ENCODE measurements at places on chromosomes 11 and 22. TPM values are rescaled to one million over a fixed set of nuclear protein-coding genes. Genes with fewer than 3 reads are reported as not detected.
A peak's percentile ranks its signal among the peaks of the same experiment; 100 is the strongest.

Gene OLFML1
- 2.7 TPM for total RNA-seq

Gene OR51A4
- not detected for total RNA-seq

Gene PRMT3
- total RNA-seq, result 72.8 TPM

DNA sequence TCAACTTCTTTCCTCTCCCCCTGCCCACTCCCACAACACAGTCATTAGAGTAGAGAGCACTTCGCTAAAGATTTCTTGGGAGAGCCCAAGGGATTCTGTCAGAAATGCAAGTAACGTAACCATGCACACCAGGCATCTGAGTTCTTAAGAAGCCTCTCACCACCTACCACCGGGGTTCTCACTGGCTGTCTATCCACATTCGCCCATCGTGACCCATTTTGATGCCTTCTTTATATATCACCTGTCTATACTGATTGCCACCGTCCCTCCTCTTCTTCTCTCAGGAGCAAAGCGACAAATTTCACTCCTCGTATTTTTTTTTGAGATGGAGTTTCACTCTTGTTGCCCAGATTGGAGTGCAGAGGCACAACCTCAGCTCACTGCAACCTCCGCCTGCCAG is 23.9 kb upstream of the RASD2 start:
- no peaks in the 10 kb centered on the region for H3K27me3 ChIP-seq
- H3K36me3 ChIP-seq, result no peaks in the 10 kb centered on the region
- H3K4me3 ChIP-seq, result no peak overlapping the region
- no peak for DNase-seq
- no peak overlapping the region for H3K27ac ChIP-seq
- H3K4me1 ChIP-seq, result no peaks in the 10 kb centered on the region

DNA sequence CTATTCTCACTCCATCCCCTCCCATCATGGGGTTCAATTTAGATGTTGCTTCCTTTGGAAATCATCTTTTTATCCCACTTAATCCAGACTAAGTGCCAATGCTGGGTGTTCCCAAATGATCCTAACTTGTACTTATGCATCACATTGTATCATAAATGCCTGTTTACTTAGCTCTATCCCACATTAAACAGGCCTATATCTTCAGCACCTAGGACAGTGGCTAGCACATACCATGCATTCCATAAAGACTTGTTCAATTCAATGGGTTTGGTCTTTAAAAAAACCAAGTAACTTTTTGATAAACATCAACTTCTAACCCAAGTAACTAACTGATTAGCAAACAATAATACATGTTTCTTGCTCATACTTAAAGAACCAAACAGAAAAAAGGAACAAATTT is 40.6 kb downstream of the RSF1 start:
- H3K4me1 ChIP-seq, result no peaks in the 10 kb centered on the region
- no peaks in the 10 kb centered on the region for H3K36me3 ChIP-seq
- H3K4me3 ChIP-seq, result no peak overlapping the region
- no peak overlapping the region for H3K27ac ChIP-seq
- no peaks in the 10 kb centered on the region for H3K27me3 ChIP-seq

- peak; percentile 55 for DNase-seq
- no peaks in the 10 kb centered on the region for H3K27me3 ChIP-seq
- no peak overlapping the region for H3K27ac ChIP-seq
- H3K4me1 ChIP-seq, result peaks cover 15% of the 10 kb centered on the region
- H3K36me3 ChIP-seq, result peaks cover 87% of the 10 kb centered on the region
These were observed 13.7 kb downstream of the NFRKB start for GRCh38 chr11:129881570-129882170.

GRCh38 chr22:36510384-36510783 is 3.5 kb upstream of the FOXRED2 start:
- no peak overlapping the region for H3K27ac ChIP-seq
- H3K36me3 ChIP-seq, result peaks cover 47% of the 10 kb centered on the region

DNA sequence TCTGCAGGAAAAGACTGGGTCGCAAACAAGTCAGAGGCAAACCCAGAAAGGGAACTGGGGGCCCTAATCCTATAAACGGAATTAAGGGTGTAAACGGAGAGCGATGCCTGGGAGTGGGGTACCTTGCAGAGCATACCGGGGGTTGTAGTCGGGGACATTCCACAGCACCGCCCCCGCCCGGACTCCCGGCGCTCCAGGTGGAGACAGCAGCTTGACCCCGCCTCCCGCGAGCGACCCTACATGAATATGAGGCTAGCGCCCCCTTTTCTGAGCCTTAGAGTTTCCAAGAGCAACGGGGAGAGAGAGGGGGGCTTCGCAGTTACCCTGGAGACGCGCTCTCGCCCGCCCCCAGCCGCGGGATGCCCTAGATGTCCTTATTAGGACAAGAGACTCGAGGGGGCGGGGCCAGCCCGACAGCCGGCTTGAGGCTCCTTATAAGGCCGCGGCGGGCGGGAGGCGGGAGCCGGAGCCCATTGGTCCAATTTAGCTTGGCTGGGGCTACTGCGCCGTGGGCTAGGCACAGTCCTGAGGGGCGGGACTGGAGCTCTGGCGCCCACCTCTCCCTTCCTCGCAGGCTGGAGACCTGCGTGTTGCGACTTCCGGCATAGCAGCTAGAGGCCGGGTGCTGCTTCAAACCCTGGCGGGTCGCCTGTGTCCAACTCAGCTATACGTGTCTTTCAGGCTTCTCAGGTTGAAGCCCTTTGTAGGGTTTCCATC is 980 bp upstream of the MUS81 start:
- H3K36me3 ChIP-seq, result peaks cover 34% of the 10 kb centered on the region
- H3K27ac ChIP-seq, result peak overlapping the region; percentile 92
- peaks cover 17% of the 10 kb centered on the region for H3K4me1 ChIP-seq
- DNase-seq, result peak; percentile 100
- peak overlapping the region; percentile 77 for H3K4me3 ChIP-seq

DNA sequence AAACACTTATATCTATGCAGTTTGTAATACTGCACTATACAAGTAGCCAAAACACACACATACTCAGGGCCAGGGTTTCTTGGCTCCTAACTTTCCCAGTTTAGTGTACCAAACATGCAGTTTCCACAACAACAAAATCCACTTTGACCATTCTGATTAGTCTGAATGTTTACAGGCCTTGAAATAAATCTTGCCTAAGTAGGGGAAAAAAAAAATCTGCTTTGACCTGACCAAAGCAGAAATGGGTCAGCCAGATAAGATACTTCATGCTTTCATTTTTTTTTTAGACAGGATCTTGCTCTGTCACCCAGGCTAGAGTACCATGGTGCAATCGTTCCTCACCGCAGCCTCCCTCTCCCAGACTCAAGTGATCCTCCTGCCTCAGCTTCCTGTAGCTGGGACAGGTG is 10.1 kb downstream of the PRR14L start:
- no peak overlapping the region for H3K27ac ChIP-seq
- no peaks in the 10 kb centered on the region for H3K27me3 ChIP-seq
- DNase-seq, result no peak
- peaks cover 8% of the 10 kb centered on the region for H3K4me1 ChIP-seq
- no peaks in the 10 kb centered on the region for H3K36me3 ChIP-seq

GRCh38 chr22:26648528-26649388 is 8.6 kb upstream of the MIAT start:
- no peaks in the 10 kb centered on the region for H3K36me3 ChIP-seq
- H3K27me3 ChIP-seq, result no peaks in the 10 kb centered on the region
- H3K4me1 ChIP-seq, result peaks cover 4% of the 10 kb centered on the region
- H3K4me3 ChIP-seq, result no peak overlapping the region

GRCh38 chr11:45722144-45722543 is 56.7 kb upstream of the CHST1 start:
- no peak for DNase-seq
- H3K27me3 ChIP-seq, result no peaks in the 10 kb centered on the region
- no peak overlapping the region for H3K27ac ChIP-seq

DNA sequence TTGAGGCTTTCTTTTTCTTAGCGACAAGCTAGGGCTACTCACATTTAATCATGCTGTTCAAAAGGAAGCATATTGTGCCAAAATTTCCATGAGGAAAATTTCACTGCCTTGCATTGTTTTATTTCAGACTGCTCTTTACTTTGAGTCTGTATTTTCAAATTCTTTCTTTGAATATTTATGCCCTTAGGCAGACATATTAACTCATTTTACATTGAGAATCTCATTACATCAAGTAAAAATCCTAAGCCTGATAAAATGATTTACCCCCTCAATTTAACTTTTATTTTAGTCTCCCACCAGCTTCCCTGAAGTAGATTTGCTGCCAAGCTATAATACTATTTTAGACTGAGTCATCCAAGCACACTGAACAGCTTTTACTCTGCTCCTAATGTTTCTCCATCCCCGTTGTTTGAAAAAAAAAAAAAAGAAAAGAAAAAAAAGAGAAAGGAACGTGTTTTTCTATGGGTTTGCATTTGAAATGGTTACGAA is 189.3 kb upstream of the MTMR2 start:
- DNase-seq, result no peak
- H3K4me3 ChIP-seq, result no peak overlapping the region
- H3K4me1 ChIP-seq, result peaks cover 25% of the 10 kb centered on the region
- peak overlapping the region; percentile 9 for H3K27ac ChIP-seq
- H3K36me3 ChIP-seq, result no peaks in the 10 kb centered on the region

GRCh38 chr11:32829157-32829679 is 509 bp upstream of the PRRG4 start:
- H3K27me3 ChIP-seq, result no peaks in the 10 kb centered on the region
- peak overlapping the region; percentile 78 for H3K27ac ChIP-seq
- H3K36me3 ChIP-seq, result no peaks in the 10 kb centered on the region
- H3K4me3 ChIP-seq, result peak overlapping the region; percentile 20

DNA sequence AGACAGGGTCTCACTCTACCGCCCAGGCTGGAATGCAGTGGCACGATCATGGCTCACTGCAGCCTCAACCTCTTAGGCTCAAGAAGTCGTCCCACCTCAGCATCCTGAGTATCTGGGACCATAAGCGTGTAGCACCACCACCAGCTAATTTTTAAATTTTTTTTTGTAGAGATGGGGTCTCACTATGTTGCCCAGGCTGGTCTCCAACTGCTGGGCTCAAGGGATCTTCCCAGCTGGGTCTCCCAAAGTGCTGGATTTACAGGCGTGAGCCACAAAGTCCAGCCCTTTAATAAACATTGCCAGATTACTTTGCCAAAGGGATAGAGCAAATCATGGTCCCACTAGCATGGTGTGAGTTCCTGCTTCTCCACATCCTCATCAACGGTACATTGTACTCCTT is 45.6 kb downstream of the KMT5B start:
- DNase-seq, result peak; percentile 30
- H3K27me3 ChIP-seq, result no peaks in the 10 kb centered on the region
- peak overlapping the region; percentile 49 for H3K27ac ChIP-seq
- peaks cover 52% of the 10 kb centered on the region for H3K36me3 ChIP-seq
- H3K4me3 ChIP-seq, result no peak overlapping the region

- no peak for DNase-seq
- H3K27me3 ChIP-seq, result no peaks in the 10 kb centered on the region
These were observed 69.8 kb downstream of the PRR5L start for GRCh38 chr11:36365907-36366306.

DNA sequence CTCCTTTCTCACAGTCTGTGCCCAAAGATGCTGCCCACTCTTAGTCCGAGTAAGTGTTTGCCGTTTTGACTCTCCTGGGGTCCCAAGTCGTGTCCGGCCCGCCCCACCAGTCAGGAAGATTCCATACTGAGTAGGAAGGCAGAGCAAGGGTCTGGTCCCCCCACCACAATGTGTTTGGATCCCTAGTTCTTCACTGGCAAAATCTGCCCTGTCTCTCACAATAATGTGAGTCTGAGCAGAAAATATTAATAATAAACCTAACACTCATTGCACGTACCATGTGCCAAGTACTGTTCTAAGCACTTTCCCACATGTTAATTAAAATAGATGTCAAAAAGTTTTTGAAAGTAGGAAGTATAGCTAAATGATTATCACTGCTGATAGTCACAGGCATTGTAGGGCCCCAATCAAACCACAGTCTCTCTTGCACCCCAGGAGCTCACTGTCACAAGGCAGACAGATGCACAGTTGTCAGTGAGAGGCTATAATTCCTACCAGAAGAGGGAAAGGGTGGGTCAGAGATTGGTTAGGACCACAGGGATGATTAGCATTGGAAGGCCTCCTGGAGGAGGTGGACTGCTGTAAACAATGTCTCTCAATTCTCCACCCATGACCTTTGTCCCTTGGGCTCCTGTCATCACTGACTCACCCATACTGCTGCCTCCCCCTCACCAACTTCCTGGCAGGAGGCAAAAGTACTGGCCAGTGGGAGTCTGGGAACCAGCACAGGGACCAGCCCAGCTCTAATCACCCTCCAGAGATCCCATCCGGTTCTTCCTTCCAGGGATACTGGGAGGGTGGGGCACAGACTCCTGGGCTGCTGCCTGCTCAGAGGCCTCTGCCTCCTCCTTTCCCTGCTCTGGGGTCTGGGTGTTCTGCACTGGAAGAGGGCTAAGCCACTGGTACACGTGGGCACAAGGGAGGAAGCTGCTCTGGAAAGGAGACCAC is 1.0 kb upstream of the POLD4 start:
- H3K27me3 ChIP-seq, result no peaks in the 10 kb centered on the region
- DNase-seq, result peak; percentile 26
- peaks cover 25% of the 10 kb centered on the region for H3K4me1 ChIP-seq
- H3K36me3 ChIP-seq, result no peaks in the 10 kb centered on the region
- peak overlapping the region; percentile 81 for H3K27ac ChIP-seq

DNA sequence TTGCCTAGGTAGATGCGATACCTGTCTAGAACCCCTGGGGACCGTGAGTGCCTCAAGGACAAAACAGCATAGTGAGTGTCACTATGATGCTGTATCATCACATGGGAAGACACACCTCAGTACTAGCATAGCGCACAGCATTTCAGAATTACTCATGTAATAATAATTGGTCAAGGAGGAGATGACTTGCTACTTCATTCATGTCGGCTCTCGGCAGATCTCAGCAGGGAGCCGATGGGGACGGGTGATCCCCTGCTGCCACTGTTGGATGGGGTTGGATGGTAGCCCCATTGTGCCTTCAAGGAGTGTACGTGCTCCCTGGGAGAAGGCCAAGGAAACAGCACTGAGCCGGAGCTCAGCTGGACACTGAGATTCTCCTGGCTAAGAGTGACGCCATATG is 186.9 kb downstream of the EFCAB6 start:
- H3K4me1 ChIP-seq, result no peaks in the 10 kb centered on the region
- H3K27ac ChIP-seq, result no peak overlapping the region
- no peak for DNase-seq

- no peak overlapping the region for H3K27ac ChIP-seq
- no peak overlapping the region for H3K4me3 ChIP-seq
- H3K4me1 ChIP-seq, result no peaks in the 10 kb centered on the region
- H3K36me3 ChIP-seq, result no peaks in the 10 kb centered on the region
These were observed 19.1 kb upstream of the RCN1 start for GRCh38 chr11:32071811-32072210.

GRCh38 chr11:118666371-118666770 is 13.1 kb downstream of the TREH start:
- no peak overlapping the region for H3K27ac ChIP-seq
- no peaks in the 10 kb centered on the region for H3K36me3 ChIP-seq
- no peak overlapping the region for H3K4me3 ChIP-seq
- H3K4me1 ChIP-seq, result no peaks in the 10 kb centered on the region

Data from thyroid gland (tissue), 4 donors.